NCI-H226 (cell line): ENCODE measurements at places on chromosomes 7 and 10.

GRCh38 chr10:114239994-114240345 lies 916 bp downstream of the VWA2 start:
- no peak for DNase-seq

GRCh38 chr10:60934215-60935175 lies 9.5 kb downstream of the RHOBTB1 start:
- DNase-seq = no peak

DNA sequence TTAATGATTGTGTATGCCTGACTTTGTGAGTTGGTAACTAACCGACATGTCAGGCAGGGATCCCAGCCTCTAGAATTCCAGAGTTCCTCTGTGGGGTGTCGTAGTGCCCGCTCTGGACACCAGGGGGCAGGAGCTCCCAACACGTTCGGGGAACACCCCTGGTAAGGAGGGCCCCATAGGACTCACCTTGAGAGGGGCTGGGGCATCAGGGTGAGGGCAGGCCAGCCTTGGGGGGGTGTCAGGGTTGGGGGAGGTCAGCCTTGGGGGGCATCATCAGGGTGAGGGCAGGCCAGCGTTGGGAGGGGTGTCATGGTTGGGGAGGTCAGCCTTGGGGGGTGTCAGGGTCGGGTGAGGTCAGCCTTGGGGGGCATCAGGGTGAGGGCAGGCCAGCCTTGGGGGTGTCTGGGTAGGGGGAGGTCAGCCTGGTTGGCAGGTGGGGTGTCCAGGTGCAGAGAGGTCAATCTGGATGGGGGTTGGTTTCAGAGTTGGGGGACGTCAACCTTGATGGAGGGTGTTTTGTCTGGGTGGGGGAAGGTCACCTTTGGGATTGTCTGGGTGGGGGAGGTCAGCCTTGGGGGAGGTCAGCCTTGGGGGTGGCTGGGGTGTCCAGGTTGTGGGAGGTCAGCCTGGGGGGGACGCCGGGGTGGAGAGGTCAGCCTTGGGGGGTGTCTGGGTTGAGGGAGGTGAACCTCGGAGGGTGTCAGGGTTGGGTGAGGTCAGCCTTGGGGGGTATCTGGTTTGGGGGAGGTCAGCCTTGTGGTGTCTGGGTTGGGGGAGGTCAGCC lies 45.6 kb upstream of the SUN1 start:
- peak; percentile 67 for DNase-seq

- no peak for DNase-seq
Measured at GRCh38 chr7:38374507-38374906, 101.1 kb upstream of the TARP start.

DNA sequence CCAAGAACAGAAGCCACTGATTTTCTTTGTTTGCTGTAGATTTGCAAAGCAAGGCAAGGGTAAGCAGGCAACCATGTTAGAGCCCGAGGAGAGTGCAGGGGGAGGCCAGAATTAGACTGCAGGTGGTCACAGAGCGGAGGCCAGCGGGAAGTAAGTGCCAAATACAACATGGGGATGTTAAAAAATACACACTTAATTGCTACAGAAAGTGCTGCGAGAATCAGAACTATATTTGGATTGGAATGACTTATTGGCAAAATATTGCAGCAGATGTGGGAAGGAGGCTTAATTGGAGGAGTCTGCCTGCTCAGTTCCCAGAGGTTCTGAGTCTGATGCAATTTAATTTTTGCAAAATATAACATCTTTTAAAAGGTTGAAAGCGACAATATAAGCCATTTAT lies 49.7 kb upstream of the ADCY1 start:
- DNase-seq = no peak

DNA sequence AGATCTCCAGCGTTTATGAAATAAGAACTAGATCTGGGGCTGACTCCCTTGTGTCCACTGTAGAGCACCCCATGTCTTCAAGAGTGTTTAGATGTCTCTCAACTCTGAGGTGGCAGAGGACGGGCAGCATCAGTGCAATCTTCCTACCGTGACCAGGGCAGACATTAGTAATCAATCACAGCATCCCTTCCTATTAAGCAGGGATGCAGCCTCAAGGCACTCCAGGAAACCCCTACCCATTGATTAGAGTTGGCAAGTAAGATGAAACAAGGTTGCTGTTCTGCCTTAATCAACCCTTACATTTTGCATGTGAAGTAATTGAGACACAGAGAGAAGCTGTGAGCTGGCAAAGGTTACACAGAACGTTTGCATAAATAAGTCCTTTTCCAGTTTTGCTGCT lies 283.7 kb upstream of the ZMIZ1 start:
- no peak for DNase-seq

DNA sequence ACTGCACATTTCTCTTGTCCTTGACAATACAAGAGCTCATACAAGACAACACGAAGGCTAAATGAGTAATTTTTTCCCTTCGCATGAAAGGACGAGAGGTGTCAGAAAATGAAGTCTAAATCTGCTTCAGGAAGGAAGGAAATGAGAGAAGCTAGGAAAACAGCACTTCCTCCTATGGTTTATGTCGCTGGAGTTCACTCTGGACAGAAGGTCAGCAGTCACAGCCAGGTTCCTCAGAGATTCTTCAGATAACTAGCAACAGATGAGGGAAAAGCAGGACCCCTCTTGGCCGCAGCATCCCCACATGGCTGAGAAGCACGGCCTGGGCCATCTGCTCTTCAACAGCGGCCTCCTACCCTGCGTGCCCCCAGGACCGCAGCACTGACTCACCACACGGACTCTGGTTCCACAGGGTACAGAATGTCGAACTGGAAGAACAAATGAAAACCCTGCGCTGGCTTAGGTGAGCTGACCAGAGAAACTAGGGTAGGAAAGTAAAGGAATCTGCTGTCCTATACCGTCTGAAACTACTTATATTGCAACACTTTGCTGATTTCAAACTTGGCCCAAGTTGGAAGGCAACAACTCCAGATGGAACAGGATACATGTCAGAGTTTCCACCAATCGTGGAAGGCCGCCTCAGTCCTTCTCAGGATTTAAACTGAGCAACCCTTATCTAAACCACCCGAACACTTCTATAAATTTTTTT lies 26.3 kb downstream of the DNMBP start:
- DNase-seq = peak; percentile 84

GRCh38 chr7:158446706-158447105 lies 140.9 kb downstream of the PTPRN2 start:
- no peak for DNase-seq

DNA sequence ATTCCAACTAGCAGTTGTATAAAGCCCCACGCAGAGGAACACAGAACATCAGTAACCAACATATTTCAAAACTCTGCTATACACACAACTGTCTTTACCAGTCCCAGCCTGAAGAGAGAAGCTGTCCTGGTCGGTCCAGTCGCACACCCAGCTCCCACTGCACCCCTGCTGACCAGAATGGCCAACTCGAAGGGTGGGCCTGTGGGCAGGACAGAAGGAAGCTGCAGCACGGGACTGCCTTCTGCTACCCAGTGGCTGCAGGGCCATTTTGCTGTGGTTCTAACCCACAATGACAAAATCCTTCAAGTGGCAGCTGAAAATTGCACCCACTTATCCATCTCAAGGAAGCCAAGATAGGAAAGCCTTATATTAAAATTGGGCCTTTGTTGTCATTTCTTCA lies 48.2 kb downstream of the GSDME start:
- no peak for DNase-seq

DNA sequence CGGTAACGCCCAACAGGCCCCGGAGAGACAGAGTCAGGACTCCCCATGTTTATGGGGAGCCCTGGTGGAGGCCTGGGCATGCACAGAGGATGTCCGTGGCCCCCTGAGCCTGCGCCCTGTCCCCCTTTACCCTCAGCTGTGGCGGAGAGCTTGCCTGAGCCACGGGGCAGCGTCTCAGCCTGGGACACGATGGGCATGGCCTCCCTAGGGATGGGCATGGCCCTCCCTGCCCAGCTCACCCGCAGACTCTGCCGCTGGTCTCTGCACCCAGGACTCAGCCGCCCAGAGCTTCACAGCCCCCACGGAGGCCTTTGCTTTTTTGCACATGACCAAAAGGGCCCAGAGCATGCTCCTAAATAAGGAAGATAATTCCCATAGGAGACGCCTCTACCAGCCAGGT lies 394.2 kb downstream of the PTPRN2 start:
- no peak for DNase-seq

GRCh38 chr7:75876126-75876881 lies 2.5 kb upstream of the RHBDD2 start:
- DNase-seq = no peak

GRCh38 chr10:92173996-92174395 lies 116.9 kb downstream of the CPEB3 start:
- no peak for DNase-seq

- DNase-seq = no peak
Measured at GRCh38 chr7:96669812-96670211, 39.8 kb downstream of the SEM1 start.

DNA sequence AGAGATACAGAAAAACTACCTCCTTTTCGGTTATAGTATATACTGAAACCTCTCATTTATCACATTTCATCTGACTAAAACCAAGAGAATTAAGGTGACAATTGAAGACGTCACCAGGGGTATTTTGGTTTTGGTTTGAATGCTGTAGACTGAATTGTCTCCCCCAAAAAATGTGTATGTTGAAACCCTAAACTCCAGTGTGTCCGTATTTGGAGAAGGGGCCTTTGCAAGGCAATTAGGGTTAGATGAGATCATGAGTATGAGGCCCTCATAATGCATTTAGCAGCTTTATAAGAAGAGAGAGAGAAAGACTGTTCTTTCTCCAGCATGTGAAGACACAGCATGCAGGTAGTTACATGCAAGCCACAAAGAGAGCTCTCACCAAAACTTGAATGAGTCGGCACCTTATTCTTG lies 59.5 kb downstream of the CACNA2D1 start:
- DNase-seq = no peak

DNA sequence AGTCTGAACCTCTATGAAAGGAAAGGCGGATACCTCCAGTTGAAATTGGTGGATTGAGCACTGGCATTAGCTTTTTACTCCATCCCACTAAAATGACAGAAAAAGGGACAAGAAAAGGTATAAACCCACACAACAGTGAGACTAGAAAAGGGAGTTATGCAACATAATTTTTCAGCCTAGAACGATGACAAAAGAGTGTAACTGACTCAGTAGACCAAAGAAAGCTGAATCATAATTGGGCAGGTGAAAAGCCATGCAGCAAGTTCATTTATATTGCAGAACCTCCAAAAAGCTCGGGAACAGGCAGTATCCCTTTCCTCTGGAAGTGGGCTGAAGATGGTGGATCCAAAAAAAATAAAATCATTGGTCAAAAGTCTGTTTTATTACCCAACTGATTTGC lies 30.5 kb upstream of the ZCCHC24 start:
- DNase-seq = no peak

GRCh38 chr7:35691827-35692307 lies 3.1 kb downstream of the HERPUD2 start:
- no peak for DNase-seq

DNA sequence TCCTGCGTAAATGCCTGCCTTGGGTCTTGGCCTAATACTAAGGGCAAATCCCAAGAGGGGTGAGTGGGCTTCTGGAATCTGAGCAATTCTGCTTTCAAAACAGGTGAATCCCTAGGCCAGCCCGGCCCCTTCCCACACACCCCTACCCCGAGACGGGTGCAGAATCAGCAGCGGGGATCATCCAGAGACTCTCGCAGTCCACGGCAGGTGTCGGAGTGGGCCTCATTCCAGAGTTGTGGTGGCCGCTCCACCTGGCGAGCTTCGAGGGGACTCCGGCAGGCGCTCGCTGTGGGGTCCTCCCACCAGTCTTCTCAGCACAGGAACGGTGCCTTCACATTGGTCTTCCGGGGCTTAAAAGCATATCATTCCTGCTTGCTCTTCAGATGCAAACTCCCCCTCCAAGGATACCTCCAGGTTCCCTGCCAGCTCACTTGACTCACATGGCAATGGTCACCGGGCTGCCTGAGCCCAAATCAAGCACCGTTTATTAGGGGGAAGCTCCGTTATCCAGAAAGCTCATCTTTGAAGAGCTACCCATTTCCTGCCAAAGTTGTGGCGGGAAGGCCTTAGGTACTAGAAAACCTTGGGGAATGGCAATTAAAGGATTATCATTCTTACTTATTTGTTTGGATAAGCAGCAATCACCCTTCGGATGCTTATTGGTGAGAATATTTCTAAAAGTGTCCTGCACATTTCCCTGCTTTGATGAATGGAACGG lies 67.6 kb downstream of the PRKAG2 start:
- no peak for DNase-seq

- no peak for DNase-seq
Measured at GRCh38 chr7:150945171-150945852, 32.8 kb downstream of the KCNH2 start.

- DNase-seq = no peak
Measured at GRCh38 chr7:76395965-76396726, 13.4 kb downstream of the SSC4D start.

- DNase-seq = no peak
Measured at GRCh38 chr10:18359812-18360211, 219.6 kb downstream of the CACNB2 start.

- DNase-seq = no peak
Measured at GRCh38 chr7:106288263-106288662, 3.5 kb upstream of the NAMPT start.

- no peak for DNase-seq
Measured at GRCh38 chr10:28072573-28072972, 73.7 kb upstream of the ODAD2 start.

DNA sequence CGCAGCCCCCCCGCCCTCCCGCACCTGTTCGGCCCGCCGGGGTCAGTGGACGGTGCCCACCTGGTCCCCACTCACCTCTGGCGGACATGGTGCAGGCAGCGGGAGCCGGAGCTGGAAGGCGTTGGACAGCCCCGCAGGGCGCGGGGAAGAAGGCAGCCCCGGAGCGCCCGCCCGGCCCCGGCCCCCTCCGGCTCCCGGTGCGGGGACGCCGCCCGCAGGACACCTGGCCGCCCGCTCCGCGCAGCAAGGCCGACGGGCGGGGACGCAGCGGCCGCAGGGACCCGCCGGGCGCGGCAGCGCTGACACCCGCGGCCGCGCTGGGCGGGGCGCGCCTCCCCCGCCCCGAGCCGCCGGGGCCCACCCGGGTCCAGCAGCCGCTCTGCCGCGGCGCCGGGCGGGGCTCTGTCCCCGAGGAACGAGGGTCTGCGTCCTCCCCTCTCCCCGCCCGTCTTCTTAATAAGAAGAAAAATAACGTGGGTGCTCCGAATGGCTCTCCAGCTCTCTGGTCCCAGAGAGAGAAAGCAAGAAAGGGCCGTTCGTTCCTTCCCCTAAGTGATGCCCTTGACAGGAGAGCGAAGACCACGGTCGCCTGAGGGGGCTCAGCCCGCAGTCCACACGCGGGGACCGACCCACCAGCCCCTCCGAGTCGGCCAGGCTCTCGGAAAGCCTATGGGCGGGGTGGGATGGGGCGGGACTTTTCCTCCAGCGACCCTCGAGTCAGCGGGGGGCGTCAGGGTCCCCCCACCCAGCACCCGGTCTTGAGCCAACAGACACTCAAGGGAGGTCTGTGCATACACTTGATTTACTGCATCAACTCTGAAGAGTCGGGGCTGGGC lies 53.4 kb upstream of the FHIP2A start:
- DNase-seq = no peak

- no peak for DNase-seq
Measured at GRCh38 chr10:97273700-97274099, 18.7 kb downstream of the ARHGAP19 start.
